ENCODE measurements at places on chromosomes 13 and 19. TPM values are rescaled to one million over a fixed set of nuclear protein-coding genes. Genes with fewer than 3 reads are reported as not detected.

The ZNF470 gene
- total RNA-seq: 2.5 TPM

GRCh38 chr13:110813646-110814624 is 100.4 kb downstream of the ING1 start:
- no peak for DNase-seq

- DNase-seq: no peak
Observed at GRCh38 chr13:20442375-20442774, 83.3 kb downstream of the CRYL1 start.

DNA sequence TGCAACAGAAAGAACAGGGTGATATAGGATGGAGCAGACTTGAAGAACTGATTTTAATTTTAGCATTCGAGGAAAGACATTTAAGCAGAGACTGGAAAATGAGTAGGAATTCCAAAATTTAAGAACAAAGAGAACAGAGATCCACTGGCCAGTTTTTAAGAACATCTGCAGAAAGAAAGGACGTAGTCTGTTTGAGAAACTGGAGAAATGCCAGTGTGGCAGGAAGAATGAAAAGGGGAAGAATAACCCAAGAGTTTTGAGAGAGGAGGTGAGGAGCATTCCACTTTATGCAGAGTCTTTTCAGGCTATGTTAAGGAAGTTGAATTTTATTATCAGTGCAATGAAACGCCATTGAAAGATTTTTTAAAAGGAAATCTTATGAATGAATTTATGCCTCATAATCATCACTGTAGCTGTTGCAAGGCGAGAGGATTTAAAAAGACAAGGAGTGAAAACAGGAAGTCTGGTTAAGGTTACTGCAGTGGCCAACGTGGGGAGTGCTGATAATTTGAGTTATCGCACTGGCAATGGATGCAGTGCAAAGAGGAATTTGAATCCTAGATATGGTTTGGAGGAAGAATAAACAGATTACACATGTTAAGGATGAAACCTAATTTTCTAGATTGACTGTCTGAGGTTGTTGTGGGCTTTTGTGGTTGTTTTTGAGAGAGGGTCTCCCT is 253.8 kb downstream of the DACH1 start:
- no peak for DNase-seq

DNA sequence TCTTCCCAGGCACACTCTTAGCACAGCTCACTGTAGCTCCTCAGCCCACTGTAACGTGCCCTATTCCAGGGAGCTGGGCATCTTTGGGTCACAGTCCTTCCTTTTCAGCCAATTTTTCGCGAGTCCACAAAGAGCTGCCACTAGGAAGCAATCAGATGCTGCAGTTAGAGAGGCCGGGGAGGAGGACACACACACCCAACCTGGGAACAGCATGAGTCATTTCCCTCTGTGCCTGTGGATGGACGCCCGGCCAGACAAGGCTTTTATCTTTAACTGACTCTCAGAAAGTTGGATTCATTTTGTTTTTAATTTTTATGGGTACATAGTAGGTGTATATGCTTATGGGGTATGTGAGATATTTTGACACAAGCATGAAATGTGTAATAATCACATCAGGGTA is 918.6 kb downstream of the UQCRFS1 start:
- no peak for DNase-seq

Data from M059J (cell line).